ENCODE measurements at places on chromosomes 7 and 10. TPM values are rescaled to one million over a fixed set of nuclear protein-coding genes. Genes with fewer than 3 reads are reported as not detected.

ACTL6B gene
- total RNA-seq, result not detected

NUTM2D gene
- total RNA-seq, result 10.5 TPM

SFRP5 gene
- total RNA-seq, result 35.0 TPM

DNA sequence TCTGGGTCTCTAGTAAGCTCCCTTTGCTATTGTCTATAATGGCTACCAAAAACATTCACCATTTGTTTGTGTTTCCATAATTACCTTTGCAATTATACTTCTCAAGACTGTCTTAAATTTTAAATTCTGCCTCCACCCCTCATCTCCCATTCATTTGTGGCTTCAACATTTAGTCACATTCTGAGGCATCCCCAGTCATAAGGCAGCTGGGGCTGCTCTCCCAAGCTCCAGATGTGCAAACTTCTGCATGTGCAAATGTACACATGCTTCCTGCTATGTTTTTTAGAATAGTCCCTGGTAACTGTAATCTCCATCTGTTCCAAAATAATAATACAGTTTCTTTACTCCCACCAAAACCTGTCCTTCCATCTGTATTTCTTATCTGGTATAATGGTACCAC lies 97.3 kb downstream of the CDK6 start:
- H3K27ac ChIP-seq, result no peak overlapping the region
- DNase-seq, result no peak
- no peaks in the 10 kb centered on the region for H3K36me3 ChIP-seq
- no peaks in the 10 kb centered on the region for H3K27me3 ChIP-seq
- H3K4me3 ChIP-seq, result no peak overlapping the region

- peak overlapping the region; percentile 16 for H3K27ac ChIP-seq
- no peaks in the 10 kb centered on the region for H3K4me1 ChIP-seq
- H3K4me3 ChIP-seq, result no peak overlapping the region
- DNase-seq, result no peak
- no peaks in the 10 kb centered on the region for H3K27me3 ChIP-seq
- H3K36me3 ChIP-seq, result peaks cover 2% of the 10 kb centered on the region
Observed at GRCh38 chr10:92327445-92328433, 36.8 kb downstream of the MARCHF5 start.

- no peak for DNase-seq
- no peaks in the 10 kb centered on the region for H3K36me3 ChIP-seq
- no peak overlapping the region for H3K4me3 ChIP-seq
- no peaks in the 10 kb centered on the region for H3K27me3 ChIP-seq
Observed at GRCh38 chr10:51231754-51232153, 157.5 kb downstream of the PRKG1 start.

OPN4 gene
- total RNA-seq, result not detected

DNA sequence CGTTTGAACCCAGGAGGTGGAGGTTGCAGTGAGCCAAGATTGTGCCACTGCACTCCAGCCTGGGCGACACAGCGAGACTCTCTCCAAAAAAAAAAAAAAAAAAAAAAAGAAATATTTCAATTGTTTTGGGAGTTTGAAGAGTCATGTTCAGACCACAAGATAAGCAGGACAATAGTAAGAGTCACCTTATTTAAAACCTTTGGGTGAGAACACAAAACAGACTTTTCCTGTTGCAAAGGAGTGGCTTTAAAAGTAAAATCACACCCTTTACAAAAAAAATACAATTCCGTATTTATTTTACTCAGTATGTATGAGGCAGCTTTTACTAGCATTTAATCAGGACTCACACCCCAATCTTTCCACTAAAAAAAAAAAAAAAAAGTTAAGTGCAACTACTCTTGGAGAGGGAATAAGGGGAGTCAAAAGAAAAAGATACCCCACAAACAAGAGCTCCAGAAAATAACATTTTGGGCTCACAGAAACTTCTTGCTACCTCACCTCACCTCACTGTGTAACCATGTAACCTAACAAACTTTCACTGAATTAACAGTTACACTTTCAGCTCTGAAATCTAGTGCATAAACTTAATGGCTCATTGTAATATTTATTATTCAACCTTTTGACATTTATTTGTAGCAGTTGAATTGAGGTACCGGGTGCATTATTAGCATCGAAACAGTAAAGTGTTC lies 11.2 kb downstream of the SKIDA1 start:
- no peaks in the 10 kb centered on the region for H3K36me3 ChIP-seq
- peak overlapping the region; percentile 96 for H3K27ac ChIP-seq
- peaks cover 37% of the 10 kb centered on the region for H3K4me1 ChIP-seq
- no peaks in the 10 kb centered on the region for H3K27me3 ChIP-seq
- H3K4me3 ChIP-seq, result peak overlapping the region; percentile 78

GRCh38 chr7:130649004-130649790 lies 19.4 kb downstream of the COPG2 start:
- DNase-seq, result peak; percentile 44
- no peak overlapping the region for H3K27ac ChIP-seq
- no peaks in the 10 kb centered on the region for H3K27me3 ChIP-seq
- no peaks in the 10 kb centered on the region for H3K4me1 ChIP-seq

- peaks cover 6% of the 10 kb centered on the region for H3K4me1 ChIP-seq
- no peak for DNase-seq
- H3K36me3 ChIP-seq, result no peaks in the 10 kb centered on the region
- no peaks in the 10 kb centered on the region for H3K27me3 ChIP-seq
Observed at GRCh38 chr7:979886-980571, 3.0 kb upstream of the CYP2W1 start.

DNA sequence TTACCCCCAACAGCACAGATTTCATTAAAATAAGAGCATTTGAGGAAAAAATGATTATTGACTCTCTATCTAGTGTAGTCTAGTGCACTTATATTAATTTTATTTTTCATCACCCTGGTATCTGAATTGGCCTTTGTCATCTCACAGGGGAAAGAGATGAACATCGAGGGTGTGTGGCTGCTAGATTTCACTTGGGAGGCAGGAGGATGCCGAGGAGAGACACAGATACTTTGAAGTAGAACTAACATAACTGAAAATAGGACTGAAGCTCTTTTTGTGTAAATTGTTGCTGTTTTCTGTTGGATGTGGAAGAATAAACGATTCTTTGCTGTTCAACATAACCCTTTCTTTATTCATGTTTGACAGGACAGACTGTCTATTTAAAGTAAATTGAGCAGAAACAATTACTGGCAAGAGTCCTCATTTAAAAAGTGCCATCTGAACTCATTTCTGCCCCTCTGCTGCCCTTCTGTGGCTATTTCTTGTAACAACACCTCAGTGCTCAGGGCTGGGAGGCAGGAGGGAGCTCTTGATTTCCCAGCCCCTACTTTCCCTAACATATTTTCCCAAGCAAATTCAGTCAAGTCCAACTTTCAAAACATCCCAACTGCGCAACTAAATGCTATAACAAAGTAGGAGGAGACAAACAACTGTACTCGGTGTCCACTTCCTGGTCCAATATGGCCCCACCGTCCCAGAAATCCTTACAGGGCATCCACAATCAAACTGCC lies 15.6 kb downstream of the LYZL1 start:
- H3K27me3 ChIP-seq, result no peaks in the 10 kb centered on the region
- H3K36me3 ChIP-seq, result no peaks in the 10 kb centered on the region
- H3K27ac ChIP-seq, result peak overlapping the region; percentile 70
- H3K4me1 ChIP-seq, result peaks cover 19% of the 10 kb centered on the region

DNA sequence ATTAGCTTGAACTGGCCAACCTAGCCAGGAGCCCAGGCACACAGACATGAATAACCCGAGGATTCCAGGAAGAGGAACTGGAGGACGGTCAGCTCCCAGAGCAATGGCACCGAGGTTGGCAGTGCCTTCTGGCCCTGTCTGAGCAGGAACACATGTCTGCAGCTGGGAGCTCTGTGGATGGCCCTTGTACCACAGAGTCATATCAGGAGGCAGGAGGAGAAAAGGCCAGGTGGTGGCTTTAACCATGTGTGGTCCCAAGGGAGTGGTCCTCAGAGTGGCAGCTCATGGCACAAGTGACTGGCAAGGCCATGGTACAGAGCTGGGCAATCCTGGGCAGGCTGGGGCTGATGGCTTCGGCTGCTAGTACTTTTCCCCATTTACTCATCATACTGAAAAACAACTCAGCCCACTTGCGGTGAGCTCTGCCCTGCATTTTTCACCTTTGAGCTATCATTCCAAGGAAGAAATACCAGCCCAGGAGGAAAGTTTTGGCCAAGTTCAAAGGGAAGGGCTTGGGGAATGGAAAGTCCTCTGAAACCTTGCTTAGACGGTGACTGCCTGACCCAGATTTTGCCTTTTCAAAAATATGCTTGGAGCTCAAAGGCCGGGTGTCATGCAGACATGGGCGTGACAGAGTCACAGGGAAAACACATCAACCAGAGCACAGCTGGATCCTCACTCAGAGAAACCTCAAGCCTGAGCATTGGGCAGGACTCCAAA lies 25.7 kb upstream of the LOXL4 start:
- no peaks in the 10 kb centered on the region for H3K36me3 ChIP-seq
- DNase-seq, result no peak
- no peak overlapping the region for H3K4me3 ChIP-seq

DNA sequence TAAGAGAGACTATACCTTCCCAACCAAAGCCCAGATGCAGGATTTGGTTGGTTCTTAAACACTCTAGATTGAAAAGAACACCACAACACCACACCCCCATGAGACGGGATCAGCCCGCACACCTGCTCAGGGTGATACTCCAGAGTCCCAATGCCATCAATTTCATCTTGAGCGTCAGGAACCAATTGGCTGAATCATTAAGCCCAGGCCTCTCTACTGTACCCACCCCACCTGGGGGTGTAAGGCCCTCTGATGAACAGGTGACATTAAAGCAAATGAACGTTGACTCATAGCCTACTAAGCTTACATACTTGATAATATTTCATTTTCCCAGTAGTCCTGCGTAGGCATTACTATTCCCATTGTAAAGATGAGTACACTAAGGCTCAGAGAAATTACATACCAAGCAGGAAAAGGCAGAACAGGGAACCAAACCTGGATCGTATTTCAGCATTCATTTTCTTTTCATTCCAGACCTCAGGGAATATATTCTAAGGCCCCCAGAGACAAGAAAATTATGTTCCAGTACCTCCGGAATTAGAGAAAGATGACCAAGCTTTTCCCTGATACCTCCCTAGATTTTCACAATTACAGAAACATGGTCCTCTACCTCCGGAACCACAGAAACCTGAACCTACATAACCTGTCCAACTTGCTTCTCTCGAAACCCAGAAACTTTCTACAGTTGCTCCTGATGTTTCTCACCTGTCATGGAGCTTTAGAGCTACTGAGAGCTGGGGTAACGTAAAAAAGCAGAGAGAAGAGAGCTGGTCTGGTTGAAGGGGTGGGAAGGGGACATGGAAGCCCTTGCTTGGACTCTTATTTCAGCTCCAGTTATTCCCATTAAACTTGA lies 43.1 kb upstream of the KDM7A start:
- H3K27me3 ChIP-seq, result no peaks in the 10 kb centered on the region
- H3K4me1 ChIP-seq, result peaks cover 4% of the 10 kb centered on the region
- H3K27ac ChIP-seq, result no peak overlapping the region
- DNase-seq, result no peak

GRCh38 chr10:114399576-114399975 lies 4.7 kb downstream of the AFAP1L2 start:
- no peak overlapping the region for H3K27ac ChIP-seq
- peaks cover 6% of the 10 kb centered on the region for H3K4me1 ChIP-seq
- peaks cover 27% of the 10 kb centered on the region for H3K27me3 ChIP-seq
- no peak overlapping the region for H3K4me3 ChIP-seq
- H3K36me3 ChIP-seq, result no peaks in the 10 kb centered on the region

DNA sequence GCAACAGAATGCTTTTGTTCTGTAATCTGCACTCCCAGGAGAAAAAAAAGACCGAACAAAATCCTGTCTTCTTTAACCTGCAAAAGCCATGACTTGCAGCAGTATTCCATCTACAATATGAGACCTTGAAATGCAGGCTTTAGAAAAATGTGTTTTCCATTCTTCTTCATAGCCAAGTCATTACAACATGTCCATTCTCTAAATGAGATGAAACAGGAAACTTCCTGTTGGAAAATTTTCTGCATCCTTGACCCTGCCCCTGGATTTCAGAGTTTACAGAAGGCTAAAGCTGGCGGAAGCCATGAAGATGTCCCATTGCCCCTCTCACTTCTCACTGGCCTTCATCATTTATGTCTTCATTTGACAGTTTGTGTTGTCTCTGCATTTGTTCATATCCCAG lies 546.4 kb downstream of the TNS3 start:
- H3K27me3 ChIP-seq, result no peaks in the 10 kb centered on the region
- DNase-seq, result no peak
- no peak overlapping the region for H3K4me3 ChIP-seq
- H3K36me3 ChIP-seq, result no peaks in the 10 kb centered on the region
- no peaks in the 10 kb centered on the region for H3K4me1 ChIP-seq

- H3K4me1 ChIP-seq, result no peaks in the 10 kb centered on the region
- no peak overlapping the region for H3K4me3 ChIP-seq
- DNase-seq, result no peak
- H3K36me3 ChIP-seq, result no peaks in the 10 kb centered on the region
- H3K27ac ChIP-seq, result no peak overlapping the region
- H3K27me3 ChIP-seq, result no peaks in the 10 kb centered on the region
Observed at GRCh38 chr7:127870231-127870907, 160.9 kb downstream of the LRRC4 start.

- H3K36me3 ChIP-seq, result no peaks in the 10 kb centered on the region
- H3K4me3 ChIP-seq, result no peak overlapping the region
- H3K4me1 ChIP-seq, result no peaks in the 10 kb centered on the region
- H3K27me3 ChIP-seq, result no peaks in the 10 kb centered on the region
- DNase-seq, result no peak
- H3K27ac ChIP-seq, result no peak overlapping the region
Observed at GRCh38 chr7:706721-707120, 19.8 kb upstream of the DNAAF5 start.

DNA sequence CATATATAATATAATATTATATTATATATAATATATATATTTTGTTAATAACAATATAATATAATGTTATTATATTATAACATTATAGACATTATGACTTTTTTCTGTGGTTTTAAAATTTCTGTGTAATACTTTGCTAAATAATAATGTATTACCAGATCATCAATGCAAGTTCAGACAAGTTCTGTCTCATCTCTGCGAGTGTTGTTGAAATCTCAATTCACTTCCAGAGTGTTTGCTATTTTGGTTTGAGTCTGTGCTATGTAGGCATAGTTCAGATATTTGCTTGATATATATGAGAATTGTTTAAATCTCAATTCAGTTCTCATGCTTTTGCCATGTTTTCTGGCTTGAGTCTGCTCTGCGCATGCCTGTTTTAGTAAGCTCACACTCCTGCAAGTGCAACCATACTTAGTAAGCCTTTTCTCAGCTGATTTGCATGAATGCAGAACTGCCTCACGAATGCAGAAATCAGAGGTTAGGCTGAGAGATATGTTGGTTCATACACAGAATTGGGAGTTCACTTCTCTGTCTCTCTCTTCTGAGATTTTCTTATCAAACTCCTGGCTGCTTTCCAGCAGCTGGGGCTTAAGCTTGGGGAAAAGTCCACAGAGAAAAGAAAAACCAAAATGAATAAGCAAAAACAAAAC lies 830.2 kb upstream of the SORCS1 start:
- no peaks in the 10 kb centered on the region for H3K36me3 ChIP-seq
- H3K27me3 ChIP-seq, result no peaks in the 10 kb centered on the region
- peak overlapping the region; percentile 22 for H3K27ac ChIP-seq
- peak; percentile 22 for DNase-seq

All from cardiac muscle cell (in vitro differentiated cells and primary cell).